ENCODE measurements at places on chromosomes 12 and 14.

GRCh38 chr12:132009336-132009859 lies 59.7 kb downstream of the EP400 start:
- DNase-seq, result no peak

- DNase-seq, result no peak
Observed at GRCh38 chr14:60215520-60216420, 33.3 kb upstream of the PPM1A start.

GRCh38 chr12:101671833-101672232 lies 25.6 kb upstream of the CHPT1 start:
- no peak for DNase-seq

- no peak for DNase-seq
Observed at GRCh38 chr14:68247676-68248268, 428.2 kb downstream of the RAD51B start.

DNA sequence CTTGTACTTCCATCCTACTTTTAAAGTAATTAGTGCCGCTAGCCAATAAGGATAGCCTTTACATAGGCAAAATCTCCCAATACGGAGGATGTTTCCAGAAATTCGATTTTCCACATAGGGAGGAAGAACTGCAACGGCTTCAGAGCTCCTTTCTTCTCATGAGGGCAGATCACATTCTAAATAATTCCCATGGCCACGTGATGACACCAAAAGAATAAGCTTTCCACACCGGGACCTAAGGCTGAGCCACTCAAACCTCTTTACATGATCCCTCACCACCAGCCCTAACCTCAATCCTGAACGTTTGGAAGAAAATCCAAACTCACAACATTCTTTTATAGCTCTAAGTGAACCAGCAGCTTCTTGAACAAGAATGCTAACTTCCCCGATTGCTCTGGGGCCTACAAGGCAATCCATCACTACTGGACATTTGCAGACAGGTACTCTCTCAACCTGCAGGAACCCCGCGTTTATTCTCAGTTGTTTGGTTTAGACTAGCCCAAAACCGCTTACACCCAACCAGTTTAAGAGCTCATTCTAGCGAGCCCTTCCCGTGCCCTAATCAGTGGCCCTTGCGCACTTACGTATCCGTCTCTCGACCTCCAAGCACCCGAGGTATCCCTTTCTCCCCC lies 884 bp downstream of the CAPRIN2 start:
- DNase-seq, result no peak

DNA sequence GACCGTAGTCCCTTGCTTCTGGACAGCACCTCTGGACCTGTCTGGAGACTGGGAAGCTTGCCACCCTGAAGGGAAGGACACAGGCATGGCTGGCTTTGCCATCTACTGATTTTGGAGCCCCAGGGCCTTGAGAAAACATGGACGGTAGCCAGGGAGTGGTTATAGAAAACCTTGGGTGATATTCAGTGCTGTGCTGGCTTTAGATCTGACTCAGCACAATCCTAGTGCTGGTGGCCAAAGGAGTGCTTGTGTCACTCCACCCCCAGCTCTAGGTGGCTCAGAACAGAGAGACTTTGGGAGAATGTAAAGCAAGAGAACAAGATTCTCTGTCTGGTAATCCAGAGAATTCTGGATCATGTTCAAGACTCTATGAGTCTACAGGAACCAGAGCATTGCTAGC lies 214.5 kb upstream of the IGF1 start:
- no peak for DNase-seq

DNA sequence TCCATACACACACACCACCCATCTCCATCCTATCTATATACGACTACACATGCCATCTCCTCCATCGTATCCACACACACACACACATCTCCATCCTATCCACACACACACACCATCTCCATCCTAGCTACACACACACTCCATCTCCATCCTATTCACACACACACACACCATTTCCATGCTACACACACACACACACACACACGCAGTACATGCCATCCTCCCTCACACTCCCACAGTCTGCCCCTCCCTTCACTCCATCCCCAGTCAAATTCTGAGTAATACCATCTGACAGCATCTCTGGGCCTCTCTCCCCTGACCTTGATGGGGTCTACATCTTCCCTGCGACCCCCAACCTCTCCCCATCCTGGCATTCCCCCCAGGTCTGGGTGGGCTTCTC lies 193.8 kb upstream of the LHX5 start:
- no peak for DNase-seq

DNA sequence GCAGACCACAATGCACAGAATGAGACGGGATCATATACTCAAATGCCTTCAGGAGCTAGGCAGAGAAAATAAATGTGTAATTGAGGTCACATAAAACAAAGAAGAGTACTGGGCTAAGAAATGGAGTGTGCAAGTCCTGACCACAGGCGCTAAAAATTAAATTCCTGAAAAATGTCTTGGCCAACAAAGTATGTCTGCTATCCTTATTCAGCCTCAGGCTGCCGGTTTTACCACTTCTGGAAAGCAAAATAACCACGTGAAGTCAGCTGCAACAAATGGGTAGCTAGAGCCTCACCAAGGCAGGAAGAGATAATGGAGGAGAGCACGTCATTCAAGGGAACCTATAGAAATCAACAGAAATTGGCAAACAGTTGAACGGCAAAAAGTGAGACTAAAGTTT lies 3.1 kb downstream of the PYGL start:
- DNase-seq, result no peak

DNA sequence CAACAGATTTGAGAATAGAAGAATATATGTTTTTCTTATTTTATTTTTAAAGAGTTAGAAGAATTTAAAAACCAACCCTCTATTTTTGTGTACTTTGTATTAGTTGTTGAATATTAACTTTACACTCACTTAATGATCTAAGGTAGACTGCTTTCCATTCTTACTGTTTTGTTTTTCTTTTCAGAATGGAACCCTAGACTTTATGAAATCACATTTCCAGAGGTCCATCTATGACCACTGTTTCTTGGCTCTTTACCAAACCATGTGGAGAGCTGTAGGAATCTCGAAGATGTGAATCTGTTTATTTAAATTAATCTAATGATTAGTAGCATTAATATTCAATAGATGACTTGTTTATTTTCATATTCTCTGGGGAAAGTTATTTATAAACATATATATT lies 7.2 kb upstream of the PIK3C2G start:
- no peak for DNase-seq

DNA sequence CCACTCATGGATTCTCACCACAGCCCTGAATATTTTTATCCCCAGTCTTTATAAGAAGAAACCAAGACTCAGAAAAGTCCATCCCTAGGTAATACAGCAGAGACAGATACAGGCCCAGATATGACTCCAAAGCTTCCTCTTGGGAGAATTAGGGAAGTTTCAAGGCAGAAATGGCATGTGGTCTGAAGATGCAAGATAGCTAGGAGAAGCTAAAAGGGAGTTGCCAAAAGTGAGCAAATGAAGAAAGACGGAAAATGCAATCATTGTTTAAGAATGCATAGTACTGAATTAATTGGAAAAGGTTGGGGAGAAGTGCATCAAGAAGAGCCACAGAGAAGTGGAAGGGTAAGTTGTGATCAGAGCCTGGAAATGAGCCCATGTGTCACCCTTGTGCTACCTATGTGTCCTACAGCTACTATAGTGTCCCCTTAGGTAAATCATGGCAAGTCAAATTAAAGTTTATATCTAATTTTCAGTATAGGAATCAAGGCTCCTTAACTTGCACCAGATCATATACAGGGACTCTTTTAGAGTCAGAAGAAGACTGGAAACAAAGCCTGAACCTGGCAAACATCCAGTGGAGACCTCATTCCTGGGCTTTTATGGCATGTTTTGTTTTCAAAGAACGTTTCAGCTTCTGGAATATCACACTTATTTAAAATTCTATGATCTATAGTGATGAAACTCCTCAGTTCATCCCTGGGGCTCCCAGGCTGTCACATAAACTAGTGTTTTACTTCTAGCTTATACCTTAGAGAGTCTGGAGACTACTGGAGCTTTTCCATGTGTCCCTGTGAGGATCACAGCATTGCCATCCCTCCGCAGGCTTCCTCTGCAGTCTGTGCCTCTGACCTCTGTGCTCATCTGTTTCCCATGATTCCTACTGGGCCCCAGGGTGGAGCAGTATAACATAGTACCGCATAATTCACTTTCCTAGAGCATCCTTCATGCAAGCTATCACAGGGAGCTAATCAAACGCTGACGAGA lies 189.0 kb upstream of the CDKN3 start:
- DNase-seq, result no peak

DNA sequence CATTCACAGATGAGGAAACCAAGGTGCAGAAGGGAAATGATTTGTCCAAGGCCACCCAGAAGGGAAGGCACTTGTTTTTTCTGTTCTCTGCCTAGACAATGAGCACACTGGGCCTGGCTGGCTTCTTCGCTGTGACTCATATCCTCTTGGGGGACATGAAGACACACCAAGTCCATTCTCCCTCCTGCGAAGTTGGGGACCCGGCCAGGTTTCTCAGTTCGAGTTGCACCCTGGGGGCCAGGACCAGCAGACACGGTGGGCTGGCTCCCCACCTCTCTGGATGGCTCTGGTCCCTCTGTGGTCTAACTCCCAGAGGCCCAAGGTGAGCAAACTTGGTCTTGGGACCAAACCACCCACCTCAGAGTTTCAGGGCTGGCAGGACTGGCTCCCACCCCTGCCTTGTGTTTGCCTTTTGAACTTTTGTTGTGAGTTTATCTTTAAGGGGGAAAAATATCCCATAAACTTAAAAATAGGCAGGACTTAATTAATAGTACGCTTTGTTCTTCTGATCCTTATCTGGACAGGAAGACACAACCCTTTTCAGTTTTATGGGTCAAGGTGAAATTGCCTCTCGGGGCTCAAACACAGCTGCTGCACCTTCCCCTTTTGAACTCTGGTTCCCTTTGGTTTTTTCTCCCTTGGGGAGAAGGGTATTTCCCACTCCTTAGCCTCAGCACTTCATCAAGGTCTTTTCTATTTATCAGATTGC lies 9.0 kb upstream of the MLEC start:
- peak; percentile 21 for DNase-seq

GRCh38 chr14:95365401-95365800 lies 45.7 kb upstream of the CLMN start:
- DNase-seq, result no peak

- no peak for DNase-seq
Observed at GRCh38 chr12:6827982-6828780, at the start of gene P3H3. TSS of gene P3H3 (plus strand) at chr12:6828407. CDS start at chr12:6828441, 34 bp downstream.

GRCh38 chr14:50734950-50735695 lies 67.0 kb upstream of the SAV1 start:
- DNase-seq, result no peak

- no peak for DNase-seq
Observed at GRCh38 chr14:66511849-66512248, 3.9 kb downstream of the GPHN start.

Data from NK-92 treated with Interleukin-12 subunit alpha and Interleukin-12 subunit beta, amount 100 ng/mL, for 24 hours (cell line).